ENCODE measurements at places on chromosomes 1 and 21. TPM values are rescaled to one million over a fixed set of nuclear protein-coding genes. Genes with fewer than 3 reads are reported as not detected.
A peak's percentile ranks its signal among the peaks of the same experiment; 100 is the strongest.

Gene TENT5C
- 4.1 TPM for total RNA-seq

Gene IL24
- total RNA-seq = 0.12 TPM

DNA sequence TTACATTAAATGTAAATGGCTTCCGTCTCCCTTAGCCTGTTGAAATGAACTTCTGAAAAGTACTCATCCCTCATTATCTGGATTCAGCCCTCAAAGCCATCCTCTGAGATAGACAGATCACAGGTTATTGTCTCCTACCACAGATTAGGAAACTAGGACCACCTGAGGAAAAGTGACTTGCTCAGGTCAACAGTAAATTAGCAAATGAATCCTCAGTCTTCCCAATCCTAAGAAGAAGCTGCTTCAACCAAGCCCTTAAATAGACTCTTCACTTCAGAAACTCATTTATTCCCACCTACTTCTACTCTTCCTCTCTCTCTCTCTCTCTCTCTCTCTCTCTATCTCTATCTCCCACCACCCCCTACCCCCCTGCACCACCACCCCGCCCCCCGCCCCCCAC, 152.3 kb downstream of the DMRTA2 start:
- H3K4me1 ChIP-seq = no peaks in the 10 kb centered on the region
- no peak overlapping the region for H3K4me3 ChIP-seq
- no peak overlapping the region for H3K27ac ChIP-seq
- no peaks in the 10 kb centered on the region for H3K36me3 ChIP-seq
- H3K27me3 ChIP-seq = no peaks in the 10 kb centered on the region

DNA sequence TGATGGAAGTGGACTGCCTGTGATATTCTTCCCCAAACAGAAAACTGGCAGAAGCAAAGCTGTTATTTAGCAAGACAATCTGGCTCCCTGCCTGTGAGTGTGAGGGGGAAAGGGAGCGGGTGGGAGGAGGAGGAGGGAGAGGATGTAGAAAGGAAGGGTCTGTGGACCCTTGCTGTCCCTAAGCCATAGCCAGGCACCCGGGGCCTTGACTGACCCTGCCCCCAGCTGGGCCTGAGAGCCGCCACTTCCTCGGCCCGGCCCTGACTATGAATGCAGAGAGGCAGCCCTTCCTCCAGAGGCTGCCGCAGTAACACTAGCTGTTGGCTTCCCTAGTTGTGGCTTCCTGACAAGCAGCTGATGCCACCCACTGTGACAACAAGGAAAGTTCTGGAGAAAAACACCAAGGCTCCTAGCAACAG, 13.9 kb downstream of the PLA2G2F start:
- no peak for DNase-seq
- no peak overlapping the region for H3K4me3 ChIP-seq
- H3K36me3 ChIP-seq = no peaks in the 10 kb centered on the region
- H3K27ac ChIP-seq = no peak overlapping the region
- H3K27me3 ChIP-seq = no peaks in the 10 kb centered on the region

GRCh38 chr1:12356004-12356890, 126.4 kb downstream of the VPS13D start:
- no peaks in the 10 kb centered on the region for H3K27me3 ChIP-seq
- no peak overlapping the region for H3K4me3 ChIP-seq
- H3K27ac ChIP-seq = peak overlapping the region; percentile 84
- no peaks in the 10 kb centered on the region for H3K36me3 ChIP-seq
- H3K4me1 ChIP-seq = peaks cover 20% of the 10 kb centered on the region
